CD4-positive, alpha-beta T cell treated with Interleukin-15 for 4 hours (primary cell): ENCODE measurements at places on chromosomes 5 and 9.

GRCh38 chr9:110971234-110971633, 67.0 kb downstream of the LPAR1 start:
- DNase-seq, result no peak

GRCh38 chr9:129491487-129491855, 129.4 kb downstream of the C9orf50 start:
- DNase-seq, result no peak

GRCh38 chr5:132461569-132462070, 29.0 kb downstream of the IRF1 start:
- no peak for DNase-seq

DNA sequence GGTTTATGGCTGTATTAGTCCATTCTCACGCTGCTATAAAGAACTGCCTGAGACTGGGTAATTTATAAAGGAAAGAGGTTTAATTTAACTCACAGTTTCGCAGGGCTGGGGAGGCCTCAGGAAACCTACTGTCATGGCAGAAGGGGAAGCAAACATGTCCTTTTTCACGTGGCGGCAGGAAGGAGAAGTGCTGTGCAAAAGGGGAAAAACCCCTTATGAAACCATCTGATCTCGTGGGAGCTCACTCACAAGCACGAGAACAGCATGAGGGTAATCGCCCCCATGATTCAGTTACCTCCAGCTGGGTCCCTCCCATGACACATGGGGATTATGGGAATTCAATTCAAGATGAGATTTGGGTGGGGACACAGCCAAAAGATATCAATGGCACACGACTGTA, 13.9 kb downstream of the LRRC70 start:
- DNase-seq, result no peak

DNA sequence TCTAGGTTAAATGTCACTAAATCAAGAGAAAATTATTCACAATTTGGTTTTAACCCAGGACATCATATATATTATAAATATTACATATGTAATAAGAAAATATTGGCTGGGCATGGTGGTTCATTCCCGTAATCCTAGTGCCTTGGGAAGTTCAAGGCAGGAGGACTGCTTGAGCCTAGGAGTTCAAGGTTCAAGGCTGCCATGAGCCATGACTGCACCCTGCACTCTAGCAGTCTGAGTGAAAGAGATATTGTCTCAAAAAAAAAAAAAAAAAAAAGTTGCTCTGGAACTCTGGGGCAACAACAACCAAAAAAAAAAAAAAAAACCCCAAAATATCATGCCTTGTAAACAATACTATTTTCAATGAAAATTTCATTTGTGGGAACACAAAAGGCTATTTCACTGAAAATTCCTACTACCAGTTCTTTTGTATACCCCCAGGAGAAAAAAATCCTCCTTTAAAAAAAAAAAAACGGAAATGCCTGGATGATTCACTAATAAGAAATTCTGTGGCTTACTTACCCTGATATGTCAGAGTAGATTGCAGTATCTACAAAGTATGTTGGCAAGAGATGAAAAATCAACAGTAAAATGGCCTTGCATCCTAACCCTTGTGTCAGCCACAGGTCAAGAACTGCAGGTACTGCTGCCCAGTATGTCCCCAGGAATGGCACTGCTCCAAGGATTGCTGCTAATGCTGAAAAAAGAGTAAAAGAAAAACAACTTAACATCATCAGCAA, 22.6 kb upstream of the CTNNAL1 start:
- no peak for DNase-seq

- no peak for DNase-seq
Measured at GRCh38 chr9:110923601-110924000, 114.7 kb downstream of the LPAR1 start.

GRCh38 chr9:120662513-120662912, 51.8 kb downstream of the MEGF9 start:
- DNase-seq, result no peak

DNA sequence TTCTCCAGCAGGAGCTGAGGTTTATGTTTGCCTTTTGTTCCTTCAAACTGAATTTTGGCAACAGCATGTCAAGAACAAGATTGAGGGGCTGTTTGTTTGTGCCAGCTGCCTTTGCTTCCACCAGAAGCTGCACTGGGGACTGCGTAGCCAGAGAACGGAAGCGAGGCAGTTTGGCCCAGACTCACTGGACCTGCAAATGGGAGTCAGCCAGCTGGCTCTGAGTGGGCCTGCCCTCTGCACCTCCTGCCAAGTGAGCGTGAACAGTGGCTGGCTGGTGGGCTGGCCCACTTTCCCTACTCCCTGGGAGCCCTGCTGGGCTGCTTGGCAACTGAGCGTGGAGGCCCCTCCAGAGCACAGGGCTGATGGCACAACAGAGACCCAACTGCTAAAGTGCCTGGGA, 111.6 kb downstream of the GALNT10 start:
- no peak for DNase-seq

DNA sequence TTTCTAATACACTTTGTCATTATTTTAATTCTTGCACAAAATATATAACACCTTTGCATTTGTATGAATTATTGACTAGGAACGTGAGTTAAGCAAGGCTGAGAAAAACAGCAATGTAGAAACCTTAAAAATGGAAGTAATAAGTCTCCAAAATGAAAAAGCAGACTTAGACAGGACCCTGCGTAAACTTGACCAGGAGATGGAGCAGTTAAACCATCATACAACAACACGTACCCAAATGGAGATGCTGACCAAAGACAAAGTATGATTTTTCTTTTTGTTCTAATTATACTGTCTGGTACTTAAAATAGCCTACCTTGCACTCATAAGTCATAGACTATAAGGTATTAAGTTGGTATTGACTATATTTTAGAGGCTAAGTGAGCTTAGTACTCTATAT, 34.4 kb downstream of the RAD50 start:
- no peak for DNase-seq

DNA sequence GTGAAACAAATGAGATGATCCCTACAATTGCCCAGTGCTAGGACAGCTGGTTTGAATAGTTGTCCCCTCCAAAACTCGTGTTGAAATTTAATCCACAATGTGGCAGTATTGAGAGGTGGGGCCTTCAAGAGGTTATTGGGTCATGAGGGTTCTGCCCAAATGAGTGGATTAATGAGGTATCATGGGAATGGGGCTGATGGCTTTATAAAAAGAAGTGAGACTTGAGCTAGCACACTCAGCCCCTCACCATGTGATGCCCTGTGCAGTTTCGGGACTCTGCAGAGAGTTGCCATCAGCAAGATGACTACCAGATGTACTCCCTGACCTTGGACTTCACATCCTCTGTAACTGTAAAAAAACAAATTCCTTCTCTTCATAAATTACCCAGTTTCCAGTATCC, 33.1 kb downstream of the RANBP6 start:
- no peak for DNase-seq

DNA sequence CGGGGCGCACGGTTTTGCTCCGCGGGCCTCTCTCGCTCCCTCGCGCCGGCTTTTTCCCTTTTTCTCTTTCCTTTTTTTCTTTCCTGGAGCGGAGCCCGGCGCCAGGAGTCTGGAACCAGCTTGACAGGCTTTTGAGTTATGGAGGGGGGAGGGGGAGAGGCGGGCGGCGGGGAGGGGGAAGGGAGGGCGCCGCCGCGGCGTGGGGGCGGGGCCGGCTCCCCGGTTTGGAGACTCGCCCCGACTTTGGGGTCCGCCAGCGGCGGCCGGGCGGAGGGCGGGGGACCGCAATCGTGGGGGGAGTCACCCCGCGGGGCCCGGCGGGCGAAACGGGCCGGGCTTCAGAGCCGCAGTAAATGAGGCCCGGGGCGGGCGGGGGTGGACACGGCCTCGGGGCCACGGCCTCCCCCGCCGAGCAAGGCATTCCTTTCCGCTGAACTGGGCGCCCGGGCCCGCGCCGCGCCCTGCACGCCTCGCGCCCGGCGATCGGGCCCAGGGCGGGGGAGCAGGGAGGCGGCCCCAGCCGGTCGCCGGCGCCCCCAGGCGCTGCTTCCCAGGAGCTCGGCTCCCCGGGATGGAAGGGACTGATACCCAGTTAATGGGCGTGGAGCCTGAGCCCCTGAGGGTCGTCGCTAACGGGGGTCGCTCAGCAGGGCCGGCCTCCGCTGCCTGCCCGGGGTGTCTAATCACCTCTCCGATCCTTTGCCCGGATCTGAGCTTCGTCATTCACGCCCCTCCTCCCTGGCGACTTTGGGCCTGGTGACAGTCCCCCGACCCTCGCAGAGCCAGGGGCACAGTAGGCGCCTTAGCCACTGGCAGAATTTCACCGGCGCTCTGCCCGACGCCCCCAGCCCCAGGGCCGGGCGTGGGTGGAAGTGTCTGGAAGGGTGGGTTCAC, 138.1 kb downstream of the C9orf50 start:
- DNase-seq, result no peak

DNA sequence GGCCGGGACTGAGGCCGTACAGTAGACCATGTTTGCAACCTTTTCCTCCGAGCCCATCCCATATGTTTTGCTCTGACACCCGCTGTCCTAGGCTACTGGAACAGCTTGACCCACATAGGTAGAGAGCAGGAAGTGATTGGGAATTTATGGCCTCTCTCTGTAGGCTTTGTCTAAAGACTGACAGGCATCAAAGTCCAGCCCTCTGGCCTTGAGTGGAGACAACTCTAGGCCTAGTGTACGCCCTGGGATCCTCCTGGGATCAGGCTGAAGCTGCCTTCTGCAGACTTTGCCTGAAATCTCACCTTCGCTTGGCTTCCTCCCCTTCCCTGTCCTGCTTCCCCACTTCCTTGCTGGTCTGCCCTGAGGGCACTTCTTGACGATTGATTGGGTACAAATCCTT, 13.6 kb upstream of the AKNA start:
- DNase-seq, result no peak

DNA sequence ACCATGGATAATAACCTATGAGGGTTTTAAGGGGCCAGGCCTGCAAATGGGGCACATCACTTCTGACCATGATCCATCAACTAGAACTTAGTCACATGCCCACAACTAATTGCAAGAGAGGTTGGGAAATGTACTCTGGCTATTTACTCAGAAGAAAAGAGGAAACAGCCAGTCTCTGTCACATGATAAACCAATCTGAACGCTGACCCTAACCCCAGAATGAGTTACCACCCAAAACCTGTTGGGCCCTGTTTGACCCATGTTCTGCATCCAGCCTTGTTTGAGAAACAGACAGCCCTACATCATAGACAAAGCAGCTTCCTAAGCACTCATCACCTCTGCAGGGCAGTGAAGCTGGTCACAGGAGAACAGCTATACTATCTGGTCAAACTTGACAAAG, 5.8 kb downstream of the MACROH2A1 start:
- DNase-seq, result no peak

GRCh38 chr5:42500003-42500599, 76.9 kb downstream of the GHR start:
- no peak for DNase-seq

GRCh38 chr9:19085295-19085694, 17.4 kb downstream of the HAUS6 start:
- peak; percentile 62 for DNase-seq

- no peak for DNase-seq
Measured at GRCh38 chr9:98790134-98790841, 6.1 kb downstream of the ANKS6 start.

DNA sequence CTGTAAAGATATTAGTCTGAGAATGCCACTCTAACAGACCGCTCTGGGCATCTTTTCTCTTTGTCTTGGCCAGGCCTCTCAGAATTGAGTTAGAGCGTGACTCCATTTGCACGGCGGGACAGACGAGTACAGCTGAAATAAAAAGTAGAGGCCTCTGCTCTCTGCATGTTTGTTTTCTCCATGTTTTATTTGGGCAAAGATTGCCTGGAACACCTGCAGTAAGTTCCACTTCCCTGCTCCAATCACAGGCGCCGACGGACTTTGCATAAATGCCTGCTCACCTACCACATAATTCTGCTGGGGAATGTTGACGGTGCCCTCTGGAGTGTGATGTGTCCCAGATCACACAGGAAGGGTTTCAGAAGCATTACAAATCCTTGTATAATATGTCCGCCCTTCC, 10.6 kb downstream of the SPOCK1 start:
- no peak for DNase-seq

GRCh38 chr9:84173961-84174360, 166.6 kb downstream of the SLC28A3 start:
- no peak for DNase-seq

GRCh38 chr9:36934478-36935065, 99.5 kb downstream of the PAX5 start:
- DNase-seq, result no peak

GRCh38 chr5:66894480-66895240, 298.5 kb downstream of the MAST4 start:
- DNase-seq, result no peak

DNA sequence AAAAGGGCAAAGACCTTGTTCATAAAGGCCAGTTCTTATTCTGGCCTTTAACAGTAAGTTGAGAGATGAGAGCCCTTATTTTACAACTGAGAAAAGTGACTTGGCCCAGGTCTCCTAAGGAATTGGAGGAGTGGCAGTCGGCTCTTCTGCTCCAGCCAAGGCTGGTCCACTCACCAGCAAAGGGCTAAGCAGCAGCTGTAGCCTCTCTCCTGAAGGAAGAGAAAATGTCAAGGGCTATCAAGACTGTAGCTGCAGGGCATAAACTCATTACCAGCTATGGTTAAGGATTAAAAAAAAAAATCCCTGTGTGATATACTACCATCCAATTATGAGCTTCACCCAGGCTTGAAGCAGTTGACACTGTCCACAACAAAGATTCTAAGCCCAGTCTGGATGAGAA, 138.6 kb upstream of the RAD23B start:
- DNase-seq, result no peak

DNA sequence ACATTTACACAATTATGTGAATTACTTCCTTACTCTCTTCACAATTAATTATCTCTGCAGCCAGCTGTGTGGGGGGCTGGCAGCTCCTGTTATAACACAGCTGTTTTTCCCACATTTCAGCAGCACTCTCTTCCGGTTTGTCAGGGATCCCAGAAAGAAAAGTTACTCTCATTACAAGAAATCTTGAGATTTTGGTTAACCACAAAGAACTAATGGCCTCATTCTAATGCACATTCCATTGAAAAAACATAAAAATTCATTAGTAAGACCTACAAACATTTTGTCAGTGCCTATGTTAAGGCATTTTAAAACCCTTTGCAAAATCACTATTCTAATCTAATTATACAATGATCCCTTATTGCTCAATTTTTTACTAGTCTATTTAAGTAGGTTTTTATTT, 64.1 kb downstream of the PDE4D start:
- DNase-seq, result no peak

DNA sequence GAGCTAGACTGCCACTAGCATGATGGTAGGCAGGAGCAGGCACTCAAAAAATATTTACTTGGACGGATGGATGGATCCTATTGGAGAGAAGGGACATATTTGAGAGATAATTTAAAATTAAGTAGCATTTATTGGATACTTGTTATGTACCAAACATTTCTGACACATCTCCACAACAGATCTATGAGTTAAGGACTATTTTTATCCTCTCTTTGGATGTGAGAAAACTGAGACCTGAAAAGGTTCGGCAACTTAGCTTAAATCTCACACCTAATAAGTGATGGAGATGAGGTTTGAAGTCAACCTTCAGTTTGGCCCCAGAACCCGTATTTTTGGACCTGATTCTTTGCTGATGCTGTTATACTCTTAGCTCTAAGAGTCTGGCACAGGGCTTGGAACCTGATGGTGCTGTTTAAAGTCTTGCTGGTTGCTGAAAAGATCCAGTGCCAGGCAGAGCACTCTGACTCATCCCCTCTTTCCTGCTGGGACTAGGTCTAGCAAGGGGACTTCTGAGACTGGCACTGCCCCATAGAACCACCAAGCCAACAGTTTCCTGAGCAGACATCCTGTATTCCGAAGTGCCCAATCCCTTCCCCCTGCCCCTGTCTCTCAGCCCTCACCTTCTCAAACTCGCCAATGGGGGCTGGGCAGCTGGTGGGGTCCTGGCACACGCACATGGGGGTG, 15.6 kb downstream of the SPARC start:
- no peak for DNase-seq

- DNase-seq, result no peak
Measured at GRCh38 chr5:115684513-115685037, 58.7 kb upstream of the TMED7 start.
